ENCODE measurements at places on chromosomes 13 and 19.
A peak's percentile ranks its signal among the peaks of the same experiment; 100 is the strongest.

- DNase-seq = no peak
Observed at GRCh38 chr19:38252385-38252784, 3.8 kb downstream of the PPP1R14A start.

DNA sequence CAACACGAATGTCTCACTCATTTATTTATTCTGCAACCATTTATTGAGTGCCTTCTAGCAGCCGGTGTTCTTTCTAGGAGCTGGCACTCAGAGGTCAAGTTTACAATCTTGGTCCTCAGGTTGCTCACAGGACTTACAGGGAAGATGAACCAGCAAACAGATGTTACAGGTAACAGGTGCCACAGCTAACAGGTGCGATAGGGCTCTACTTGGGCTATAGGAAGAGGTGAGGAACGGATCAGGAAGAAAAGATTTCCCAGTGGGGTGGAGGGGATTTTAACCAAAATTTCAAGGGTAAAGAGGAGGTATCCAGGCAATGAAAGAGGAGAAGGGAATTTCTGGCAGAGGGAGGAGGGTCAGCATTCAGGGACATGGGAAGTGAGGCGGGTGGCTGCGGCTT, 87.3 kb upstream of the FARP1 start:
- DNase-seq = no peak

- no peak for DNase-seq
Observed at GRCh38 chr13:21402586-21403307, 56.4 kb downstream of the ZDHHC20 start.

- no peak for DNase-seq
Observed at GRCh38 chr19:45863840-45864628, at the start of gene FOXA3. Gene FOXA3 (plus strand): TSS chr19:45864326. CDS start chr19:45864457, 131 bp downstream.

DNA sequence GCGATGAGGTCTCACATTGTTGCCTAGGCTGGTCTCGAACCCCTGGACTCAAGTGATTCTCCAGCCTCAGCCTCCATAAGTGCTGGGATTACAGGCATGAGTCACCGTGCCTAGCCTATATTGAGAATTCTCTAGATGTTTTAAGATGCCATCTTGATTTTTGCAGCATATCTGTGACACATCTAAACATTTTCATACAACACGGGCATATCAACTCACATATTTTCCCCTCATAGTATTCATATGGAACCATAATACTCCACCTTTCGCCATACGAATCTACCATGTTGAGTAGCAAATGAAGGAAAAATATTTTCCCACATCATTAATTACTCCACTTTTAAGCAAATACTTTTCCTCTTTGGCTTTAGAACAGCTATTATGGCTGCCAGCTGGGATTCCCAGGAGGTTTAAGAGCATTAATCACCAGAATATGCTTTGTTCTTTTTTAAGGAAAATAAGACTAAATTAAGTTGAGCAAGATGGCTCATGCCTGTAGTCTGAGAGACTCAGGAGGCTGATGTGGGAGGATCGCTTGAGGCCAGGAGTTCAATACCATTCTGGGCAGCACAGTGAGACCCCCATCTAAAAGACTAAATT, 56.9 kb upstream of the GTF2F2 start:
- DNase-seq = no peak

DNA sequence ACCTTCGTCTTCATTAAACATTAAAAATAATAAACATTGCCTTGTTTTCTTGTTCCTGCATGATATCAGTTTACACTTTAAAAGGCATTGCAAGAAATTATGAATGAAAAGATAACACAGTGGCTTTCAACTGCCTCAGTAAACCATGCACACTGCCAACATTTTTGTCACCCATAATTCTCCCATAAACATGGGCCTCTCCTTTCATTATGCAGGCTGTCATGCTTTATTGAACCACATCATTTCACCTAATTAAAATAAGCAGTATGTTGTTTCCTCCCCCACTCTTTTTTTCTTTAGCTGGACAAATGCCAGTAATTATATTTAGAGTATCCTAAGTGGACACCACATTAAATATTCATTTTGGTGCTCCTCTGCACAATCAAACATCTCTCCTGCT, 1566.5 kb upstream of the SLC10A2 start:
- no peak for DNase-seq

DNA sequence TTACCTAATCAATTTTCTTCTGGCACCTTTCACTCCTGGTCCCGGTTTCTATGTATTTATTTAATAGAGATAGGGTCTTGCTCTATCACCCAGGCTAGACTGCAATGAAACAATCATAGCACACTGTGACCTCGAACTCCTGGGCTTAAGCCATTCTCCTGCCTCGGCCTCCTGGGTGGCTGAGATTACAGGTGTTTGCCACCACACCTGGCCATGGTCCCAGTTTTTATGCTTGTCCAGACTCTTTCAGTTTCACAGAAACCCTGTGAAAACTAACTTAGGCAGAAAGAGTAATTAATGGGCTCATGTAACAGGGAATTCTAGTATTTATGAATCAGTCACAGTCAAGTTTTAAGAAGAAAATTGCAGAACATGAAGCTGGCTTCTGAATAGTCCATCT, 9.0 kb upstream of the STK24 start:
- DNase-seq = no peak

DNA sequence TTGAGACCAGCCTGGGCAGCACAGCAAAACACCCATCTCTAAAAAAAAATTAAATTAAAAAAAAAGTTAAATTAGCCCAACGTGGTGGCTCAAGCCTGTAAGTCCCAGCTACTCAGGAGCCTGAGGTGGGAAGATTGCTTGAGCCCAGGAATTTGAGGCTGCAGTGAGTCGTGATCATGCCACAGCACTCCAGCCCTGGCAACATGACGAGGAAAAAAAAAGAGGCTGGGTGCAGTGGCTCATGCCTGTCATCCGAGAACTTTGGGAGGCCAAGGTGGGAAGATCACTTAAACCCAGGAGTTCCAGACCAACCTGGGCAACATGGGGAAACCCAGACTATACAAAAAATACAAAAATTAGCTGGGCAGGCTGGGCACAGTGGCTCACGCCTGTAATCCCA, 2.2 kb upstream of the TMEM161A start:
- DNase-seq = no peak

DNA sequence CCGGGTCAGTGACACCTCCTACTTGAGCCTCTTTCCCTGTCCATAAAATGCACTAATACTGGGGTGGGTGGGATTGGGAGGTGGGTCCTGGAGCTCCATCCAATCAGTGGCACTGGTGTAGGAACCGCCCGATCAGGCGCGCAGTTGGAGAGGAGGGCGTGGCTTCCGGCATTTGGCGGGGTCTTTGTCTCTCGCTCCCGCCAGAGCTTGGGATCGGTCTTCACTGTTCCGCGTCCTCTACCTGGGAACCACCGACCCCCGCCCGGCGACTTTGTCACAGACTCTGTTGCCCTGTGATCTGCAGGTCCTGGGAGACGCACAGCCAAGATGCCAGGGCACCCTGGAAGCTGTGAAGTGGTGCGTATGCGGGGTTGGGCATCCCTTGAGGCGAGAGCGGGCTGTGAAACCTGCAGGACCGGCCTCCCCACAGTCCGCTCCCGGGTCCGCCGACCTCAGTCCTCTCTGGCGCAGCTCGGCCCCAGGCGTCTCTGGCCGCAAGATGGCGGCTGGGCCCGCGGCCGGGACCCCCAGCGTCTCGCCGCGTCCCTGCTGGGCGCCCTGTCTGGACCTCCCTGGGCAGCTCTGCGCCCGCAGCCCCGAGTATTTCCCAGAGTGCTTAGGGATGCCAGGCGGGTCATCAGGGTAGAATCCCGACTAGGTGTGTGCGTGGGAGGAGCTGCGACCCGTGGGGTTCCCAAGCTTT, 41.6 kb upstream of the ZNF730 start:
- no peak for DNase-seq

DNA sequence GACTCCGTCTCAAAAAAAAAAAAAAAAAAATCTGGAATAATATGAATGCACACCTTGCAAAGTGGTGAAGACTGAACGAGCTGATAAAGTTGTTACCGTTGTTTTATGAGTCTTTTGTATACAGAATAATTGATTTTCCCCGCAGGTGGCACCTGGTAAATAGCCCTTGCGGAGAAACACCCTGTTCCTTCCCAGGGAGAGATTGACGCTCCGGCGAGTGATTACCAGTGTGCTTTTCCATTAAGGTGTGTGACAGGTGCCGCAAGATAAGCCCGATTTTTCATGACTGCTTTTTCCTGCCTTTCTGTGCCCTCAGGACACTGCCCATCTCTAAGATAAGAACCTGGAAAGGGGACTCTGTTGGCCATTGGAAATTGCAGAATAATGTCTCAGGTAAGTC, 943 bp downstream of the ZNF302 start:
- DNase-seq = no peak

GRCh38 chr19:49820125-49820524, 2.0 kb downstream of the MED25 start:
- DNase-seq = no peak

DNA sequence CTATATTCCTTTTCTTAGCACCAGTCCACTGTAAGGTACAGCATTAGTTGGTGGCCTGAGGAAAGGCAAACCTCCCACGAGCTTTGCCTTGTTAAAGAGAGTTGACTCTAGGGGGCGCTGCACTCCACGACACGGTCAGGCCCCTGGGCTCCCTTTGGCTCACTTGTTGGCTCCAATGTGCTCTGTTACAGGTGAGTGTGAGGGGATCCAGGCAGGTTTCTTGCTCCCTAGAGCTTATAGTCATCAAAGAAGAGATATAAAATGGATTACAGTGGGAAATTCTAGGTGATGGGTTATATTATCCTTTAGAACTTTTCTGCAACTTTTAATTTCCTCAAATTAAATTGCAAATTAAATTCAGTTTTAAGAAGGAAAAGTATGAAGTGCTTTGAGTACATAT, 3.7 kb downstream of the WDR87 start:
- DNase-seq = peak; percentile 66

DNA sequence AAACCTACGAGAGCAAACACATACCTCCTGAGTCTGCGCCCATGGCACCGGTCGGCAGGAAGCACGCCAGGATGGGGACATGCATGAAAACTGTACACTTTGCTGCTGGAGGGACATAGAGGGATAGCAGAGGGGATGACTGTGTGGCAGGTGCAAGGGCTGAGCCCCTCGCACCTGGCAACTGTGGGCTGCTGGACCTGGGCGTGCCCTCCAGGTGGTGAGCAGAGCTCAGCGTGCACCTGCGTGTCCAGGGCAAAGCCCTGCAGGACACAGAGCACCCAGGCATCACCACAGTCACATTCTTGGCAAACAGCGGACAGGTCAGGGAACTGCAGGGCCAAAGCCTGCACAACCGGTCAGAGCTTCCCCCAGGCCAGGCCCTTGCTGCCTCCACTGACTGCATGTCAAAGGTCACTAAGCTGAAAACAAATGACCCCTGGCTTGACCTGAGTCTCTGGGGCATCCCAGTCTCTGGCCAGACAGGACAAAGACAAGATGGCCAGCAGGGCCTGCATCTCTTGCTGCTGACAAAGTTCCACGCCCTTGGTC, 9.0 kb upstream of the ISYNA1 start:
- DNase-seq = no peak

DNA sequence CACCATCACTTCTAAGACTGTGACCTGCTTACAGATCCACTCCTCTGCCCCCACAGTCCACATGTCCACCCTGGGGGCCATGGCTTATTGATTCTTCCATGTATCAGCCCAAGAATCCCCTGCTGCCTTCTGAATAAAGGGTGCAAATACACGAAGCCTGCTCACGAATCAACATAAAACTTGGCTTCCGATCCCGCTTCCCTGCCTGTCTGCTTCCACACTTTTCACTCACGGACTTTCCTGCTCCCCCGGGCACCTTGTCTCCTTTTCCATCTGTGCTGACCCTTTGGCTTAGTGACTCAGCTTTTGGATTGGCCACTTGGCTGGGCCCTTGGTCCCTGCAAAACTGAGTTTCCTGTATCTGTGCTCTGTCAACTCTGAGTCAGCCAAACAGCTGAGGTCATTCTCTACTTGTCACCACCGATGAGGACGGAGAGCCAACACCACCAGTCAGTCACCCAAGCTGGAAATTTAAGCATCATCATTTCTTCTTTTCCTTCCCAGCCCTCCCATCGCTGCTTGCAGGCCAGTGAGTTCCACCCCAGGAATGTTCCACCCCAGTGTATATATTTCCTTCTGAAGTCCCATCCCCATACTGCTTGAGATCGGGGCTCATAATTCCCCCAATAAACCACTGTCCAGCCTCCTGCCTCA, 11.4 kb upstream of the USP12 start:
- no peak for DNase-seq

GRCh38 chr19:29964171-29964570, 22.1 kb downstream of the URI1 start:
- no peak for DNase-seq

- no peak for DNase-seq
Observed at GRCh38 chr13:76745261-76746200, 140.7 kb downstream of the KCTD12 start.

DNA sequence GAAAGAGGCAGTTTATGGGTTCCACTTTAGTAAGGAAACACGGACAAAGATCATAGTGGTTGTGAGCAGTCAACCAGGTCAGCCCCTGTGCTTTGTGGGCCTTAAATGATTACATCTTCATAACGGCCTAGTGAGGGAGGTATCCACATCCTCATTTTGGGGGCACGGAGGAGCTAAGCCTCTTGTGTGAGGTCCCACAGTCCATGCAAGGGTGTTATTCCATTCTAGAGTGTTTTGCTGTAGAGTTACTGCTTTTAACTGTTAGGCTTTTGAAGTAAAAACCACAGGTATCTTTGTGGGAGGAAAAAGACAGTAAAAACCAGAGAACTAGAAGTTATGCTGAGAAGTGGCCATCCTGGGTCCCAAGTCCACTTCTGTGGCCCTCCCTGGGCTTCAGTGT, 4.0 kb downstream of the NOP53 start:
- DNase-seq = no peak

DNA sequence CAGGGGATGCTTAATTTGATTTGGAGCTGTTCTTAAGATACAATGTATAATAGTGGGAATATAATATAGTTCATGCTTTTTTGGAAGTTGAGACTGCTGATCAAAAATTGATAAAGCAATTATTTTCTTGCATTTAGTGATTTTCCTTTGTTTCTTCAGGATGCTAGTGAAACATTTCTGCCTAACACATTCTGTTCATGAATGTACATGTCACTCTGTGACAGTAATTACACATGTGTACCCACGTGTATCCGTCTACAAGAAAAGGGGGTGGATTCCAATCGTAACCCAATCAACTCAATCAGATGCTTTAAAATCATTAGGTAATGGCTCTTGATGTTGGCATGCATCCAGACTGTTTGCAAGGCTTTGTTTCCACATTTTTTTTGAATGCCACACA, 5.0 kb upstream of the FRY start:
- DNase-seq = no peak
